AG10803 (cell line): ENCODE measurements at places on chromosomes 12 and 14.

DNA sequence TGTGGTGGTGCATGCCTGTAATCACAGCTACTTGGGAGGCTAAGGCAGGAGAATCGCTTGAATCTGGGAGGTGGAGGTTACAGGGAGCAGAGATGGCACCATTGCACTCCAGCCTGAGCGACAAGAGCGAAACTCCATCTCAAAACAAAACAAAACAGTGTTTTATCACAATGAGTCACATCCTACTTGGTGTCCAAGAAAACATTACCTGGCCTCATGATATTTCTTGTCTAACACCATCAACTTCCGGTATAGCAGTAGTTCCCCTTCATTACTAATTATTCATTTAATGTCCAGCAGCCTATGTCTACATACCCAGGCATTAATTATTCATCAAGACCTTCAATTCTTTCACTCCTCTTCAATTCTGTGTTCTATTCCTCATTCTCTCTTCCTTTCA is 115.5 kb downstream of the CCDC59 start:
- DNase-seq: no peak

DNA sequence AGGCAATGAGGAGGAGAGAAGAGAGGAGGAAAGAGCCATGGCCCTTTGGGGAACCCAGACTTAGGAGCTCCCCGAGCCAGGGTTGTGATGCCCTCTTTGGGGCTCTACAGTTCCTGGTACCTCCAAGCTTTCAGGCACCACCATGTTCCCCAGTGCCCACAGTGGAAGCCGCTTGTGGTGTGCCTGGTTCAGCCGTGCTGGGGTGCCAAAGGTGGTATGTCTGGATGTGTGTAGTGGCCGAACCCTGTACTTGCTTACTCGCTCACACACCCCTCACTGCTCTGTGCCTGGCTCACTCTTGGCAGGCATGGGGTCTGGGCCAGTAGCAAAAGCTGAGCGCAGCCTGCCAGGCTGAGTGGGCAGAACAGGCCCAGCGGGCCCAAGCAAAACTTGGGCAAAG is 210.7 kb downstream of the MON2 start:
- no peak for DNase-seq

- no peak for DNase-seq
These were observed 28.2 kb downstream of the EEA1 start for GRCh38 chr12:92900941-92901340.

GRCh38 chr14:49598189-49598484 is 603 bp upstream of the LRR1 start:
- no peak for DNase-seq
